ENCODE measurements at places on chromosomes 7 and 10.

- peak; percentile 20 for DNase-seq
Observed at GRCh38 chr10:76086761-76087639, 655.6 kb downstream of the LRMDA start.

DNA sequence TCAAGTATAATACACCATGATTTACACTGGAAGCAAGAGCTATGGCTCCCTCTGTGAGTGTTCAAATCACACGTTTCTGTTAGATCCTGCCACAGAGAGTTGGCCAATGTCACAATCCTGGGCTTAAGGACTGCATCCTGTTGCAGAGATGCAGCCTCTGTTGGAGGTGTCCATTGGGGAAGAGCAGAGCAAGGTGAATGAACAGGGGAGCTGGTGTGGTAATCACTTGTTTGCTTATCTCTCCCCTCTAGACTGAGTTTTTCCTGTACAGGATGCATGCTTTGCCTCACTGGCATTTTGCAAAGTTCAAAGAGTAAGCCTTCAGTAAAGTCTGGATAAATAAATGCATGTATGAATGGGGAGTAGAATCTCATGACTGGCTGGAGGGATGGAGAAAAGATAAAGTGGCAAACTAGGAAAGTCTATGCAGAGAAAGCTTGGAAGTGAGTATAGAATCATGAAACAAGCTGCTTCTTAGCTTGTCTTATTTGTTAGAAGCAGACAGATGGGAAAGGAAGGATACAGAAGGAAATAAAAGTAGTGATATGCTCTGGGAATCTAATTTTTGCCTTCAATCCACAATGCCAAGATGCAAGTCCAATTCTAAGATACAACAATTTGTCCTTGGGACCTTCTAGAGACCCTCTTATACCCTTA is 605.9 kb downstream of the KCNMA1 start:
- DNase-seq = no peak

- DNase-seq = no peak
Observed at GRCh38 chr10:3048119-3049019, 19.0 kb upstream of the PFKP start.

DNA sequence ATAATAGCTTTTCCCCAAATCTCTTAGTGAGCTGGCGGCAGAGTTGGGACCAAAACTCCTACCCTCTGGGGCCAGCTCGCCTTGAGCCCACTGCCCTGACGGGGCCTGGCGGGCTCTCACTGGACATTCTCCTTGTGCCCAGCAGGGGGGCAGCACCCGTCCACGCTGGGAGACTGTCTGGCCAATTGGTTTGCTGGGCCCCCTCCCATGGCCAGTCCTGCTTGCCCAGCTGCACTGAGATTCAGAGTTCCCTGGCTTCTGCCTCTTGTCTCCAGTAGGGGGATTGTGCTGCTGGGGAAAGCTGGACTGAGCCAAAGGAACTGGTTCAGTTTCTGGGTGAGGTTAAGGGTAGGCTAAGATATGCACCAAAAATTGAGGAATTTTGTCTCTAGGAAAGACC is 59.8 kb downstream of the RAMP3 start:
- DNase-seq = no peak

DNA sequence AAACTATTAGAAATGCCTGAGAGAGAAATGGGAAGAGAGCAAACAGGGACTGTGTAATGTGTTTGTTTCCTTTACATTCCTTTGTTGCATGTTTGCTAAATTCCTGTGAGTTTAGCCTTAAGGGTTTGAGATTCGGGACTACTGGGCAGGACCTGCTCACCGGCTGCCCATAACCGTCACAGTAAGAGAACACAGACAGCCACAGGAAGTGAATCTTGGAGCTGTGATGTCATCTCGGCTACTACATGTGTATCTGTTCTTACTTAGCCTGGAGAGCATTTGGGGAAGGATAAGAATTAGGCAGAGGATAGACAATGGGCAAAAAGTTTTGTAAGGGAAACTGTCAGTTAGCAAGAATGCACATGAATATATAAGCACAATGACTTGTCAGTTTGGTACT is 485.1 kb upstream of the KLF6 start:
- peak; percentile 23 for DNase-seq

GRCh38 chr10:77397103-77397502 is 240.5 kb downstream of the KCNMA1 start:
- no peak for DNase-seq

DNA sequence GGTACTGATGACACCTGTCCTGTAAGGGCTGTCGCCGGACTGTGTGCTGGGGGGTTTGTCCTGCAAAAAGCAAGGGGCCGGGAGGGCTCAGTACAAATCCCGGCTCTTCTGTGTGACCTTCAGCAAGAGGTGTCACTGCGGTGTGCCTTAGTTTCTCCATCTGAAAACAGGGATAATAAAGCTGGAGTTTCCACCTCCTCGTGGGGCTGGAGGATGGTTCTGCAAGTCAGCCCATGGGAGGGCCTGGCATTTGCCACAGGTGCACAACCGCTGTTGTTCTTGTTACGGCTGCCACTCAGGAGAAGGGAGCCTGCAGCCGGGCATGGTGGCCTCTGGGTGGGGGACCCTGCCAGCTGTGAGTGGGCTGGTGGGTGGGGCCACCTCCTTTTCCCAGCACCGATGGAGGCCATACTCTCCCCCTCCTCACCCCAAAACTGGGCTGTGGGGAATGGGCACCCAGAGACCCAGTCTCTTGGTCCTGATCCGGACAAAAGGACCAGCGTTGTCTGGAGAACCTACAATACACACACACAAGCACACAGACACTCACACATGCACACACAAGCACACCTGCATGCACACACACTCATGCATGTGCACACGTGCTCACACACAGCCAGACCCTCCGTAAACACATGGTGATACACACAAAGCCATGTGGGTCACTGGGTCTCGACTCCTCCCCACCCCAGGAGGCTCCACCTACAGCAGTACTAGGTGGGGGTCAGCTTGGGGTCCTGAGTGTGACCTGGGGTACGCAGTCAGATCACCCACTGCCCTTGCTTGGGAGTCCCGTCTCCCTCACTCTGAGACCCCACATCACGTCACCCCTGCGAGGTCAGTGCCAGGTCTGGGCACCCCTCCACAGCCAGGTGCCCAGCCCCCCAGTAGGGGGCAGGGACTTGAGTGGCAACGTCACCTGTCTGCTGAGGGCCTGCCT is 34.1 kb downstream of the ELFN1 start:
- no peak for DNase-seq

Measured in A673 (cell line).